ENCODE measurements at places on chromosomes 11 and 22.
A peak's percentile ranks its signal among the peaks of the same experiment; 100 is the strongest.

- DNase-seq, result no peak
These were observed 72.6 kb downstream of the ISX start for GRCh38 chr22:35138521-35138920.

DNA sequence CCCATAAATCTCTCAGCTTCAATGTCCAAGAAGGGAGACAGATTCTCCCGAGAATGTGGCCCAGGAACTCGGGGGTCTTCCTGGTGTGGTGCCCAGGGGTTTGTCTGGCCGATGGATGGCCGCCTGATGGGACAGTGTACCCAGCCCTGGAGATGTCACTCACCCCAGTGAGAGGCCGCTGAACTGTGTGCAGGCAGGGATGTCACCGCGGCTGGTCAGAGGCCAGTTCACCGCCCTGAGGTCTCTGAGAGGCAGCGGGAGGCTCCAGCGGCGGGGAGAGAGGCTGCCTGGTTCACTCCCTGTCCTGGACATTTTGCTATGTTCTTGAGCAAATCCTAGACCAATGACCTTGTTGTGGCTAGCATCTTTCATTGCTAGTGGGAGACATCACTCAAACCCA, 1349.5 kb downstream of the BRD1 start:
- no peak for DNase-seq

DNA sequence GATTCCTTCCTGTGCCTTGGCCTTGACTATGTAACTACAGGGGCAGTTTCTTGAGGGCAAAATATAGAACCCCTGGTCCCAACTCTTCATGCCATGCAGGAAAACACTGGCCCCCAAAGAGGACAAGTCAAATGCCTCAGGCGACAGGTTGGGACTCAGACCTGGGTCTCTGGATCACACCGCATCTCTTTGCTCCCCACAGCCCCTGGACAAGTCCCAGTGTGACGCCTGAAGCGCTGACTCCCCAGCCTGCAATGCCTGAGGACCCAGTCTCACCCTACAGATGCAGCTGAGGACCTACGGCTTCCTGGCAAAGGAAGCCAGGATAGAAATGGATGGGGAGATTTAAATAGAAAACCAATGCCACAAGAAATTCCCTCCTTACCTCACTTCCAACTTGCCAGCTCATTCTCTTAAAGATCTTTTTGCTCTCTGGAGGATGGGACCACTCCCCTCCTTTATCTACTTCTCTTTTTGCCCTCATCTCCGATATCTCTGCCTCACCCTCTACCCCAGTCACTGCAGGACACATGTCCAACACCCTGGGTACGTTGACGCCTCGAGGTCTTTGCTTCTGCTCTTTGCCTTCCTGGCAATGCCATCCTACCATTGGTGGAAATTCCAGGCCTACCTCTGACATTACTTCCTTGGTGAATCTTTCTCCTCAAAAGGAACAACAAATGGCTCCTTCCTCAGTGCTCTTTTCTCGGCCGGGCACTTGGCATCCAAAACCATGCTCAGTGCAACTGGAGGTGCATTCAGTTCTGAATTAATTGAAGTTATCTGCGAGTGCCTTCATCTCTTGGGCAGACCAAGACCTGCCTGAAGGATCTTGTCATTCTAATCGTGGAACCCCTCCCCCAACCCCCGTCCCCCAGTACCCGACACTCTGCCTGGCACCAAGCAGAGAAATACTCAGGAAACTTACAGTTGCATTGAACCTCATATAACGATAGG, 2.0 kb upstream of the PRDM11 start:
- DNase-seq, result no peak

DNA sequence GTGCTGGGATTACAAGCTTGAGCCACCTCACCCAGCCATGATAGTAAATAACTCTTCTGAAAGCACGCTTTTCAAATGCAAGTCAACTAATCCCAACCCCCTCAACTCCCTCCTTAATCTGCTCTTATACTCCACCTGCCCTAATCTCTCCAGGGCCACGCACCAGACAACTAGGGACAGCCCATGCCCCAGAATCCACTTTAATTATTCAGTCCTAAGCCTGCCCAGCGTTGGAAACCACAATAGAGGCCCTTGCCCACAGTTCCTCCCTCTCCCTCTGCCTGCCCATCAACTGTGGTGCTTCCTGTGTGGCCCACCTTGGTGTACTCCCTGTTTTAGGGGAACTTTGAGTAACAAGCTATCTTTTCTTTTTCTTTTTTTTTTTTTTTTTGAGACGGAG, 2.7 kb upstream of the VPREB3 start:
- no peak for DNase-seq

- DNase-seq, result no peak
These were observed 2.1 kb upstream of the OAF start for GRCh38 chr11:120208777-120209176.

- peak; percentile 45 for DNase-seq
These were observed 2.0 kb downstream of the MYH9 start for GRCh38 chr22:36385491-36386350.

GRCh38 chr11:106156290-106156937, 79.0 kb downstream of the AASDHPPT start:
- DNase-seq, result no peak

- no peak for DNase-seq
These were observed 54.9 kb upstream of the LMO1 start for GRCh38 chr11:8318536-8318935.

- no peak for DNase-seq
These were observed 44.2 kb downstream of the FBXO7 start for GRCh38 chr22:32518848-32519247.

DNA sequence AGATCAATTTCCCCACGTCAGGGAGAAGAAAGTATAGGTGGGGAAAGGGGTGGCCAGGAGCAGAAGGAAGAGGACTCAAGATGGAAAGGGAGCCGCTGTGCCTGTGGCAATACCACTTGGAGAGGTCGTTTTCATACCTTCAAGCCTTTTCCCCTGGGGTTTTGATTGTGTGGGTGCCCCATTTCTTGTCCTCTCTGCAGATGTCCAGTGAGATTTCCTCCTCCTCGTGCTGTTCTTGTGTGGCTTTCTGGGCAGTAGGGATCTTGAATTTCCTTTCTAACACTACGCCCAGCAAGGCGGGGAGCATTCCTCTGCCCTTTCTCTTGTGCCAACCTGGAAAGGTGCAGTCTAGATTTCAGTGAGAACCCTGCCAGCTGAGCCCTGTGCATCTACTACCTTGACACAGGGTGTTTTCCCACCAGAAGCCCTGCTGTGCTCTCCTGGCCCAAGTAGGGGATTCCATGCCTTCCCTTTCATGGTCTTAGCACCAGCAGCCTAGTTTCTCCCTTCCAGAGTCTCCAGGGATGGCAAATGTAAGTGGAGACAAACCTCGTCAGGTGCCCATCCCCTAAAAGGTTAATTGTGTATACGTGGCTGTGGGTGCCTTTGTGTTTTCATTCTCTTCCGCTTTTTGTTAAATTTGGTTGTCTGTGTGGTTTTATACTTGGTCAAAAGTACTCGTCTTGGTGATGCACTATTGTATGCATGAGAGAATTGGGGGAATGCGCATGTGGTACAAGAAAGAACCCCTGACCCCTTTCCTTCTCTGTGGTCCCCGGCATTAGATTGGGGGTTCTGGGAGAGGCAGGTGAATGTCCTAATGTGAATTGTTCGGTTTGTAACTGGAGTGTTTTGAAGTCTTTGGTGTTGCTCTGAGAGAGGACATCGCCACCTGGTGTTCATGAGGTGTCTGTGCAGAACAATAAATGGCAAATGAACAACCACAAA, 71.4 kb upstream of the MPEG1 start:
- DNase-seq, result peak; percentile 12

- DNase-seq, result no peak
These were observed 18.4 kb upstream of the PITPNB start for GRCh38 chr22:27937453-27937852.

DNA sequence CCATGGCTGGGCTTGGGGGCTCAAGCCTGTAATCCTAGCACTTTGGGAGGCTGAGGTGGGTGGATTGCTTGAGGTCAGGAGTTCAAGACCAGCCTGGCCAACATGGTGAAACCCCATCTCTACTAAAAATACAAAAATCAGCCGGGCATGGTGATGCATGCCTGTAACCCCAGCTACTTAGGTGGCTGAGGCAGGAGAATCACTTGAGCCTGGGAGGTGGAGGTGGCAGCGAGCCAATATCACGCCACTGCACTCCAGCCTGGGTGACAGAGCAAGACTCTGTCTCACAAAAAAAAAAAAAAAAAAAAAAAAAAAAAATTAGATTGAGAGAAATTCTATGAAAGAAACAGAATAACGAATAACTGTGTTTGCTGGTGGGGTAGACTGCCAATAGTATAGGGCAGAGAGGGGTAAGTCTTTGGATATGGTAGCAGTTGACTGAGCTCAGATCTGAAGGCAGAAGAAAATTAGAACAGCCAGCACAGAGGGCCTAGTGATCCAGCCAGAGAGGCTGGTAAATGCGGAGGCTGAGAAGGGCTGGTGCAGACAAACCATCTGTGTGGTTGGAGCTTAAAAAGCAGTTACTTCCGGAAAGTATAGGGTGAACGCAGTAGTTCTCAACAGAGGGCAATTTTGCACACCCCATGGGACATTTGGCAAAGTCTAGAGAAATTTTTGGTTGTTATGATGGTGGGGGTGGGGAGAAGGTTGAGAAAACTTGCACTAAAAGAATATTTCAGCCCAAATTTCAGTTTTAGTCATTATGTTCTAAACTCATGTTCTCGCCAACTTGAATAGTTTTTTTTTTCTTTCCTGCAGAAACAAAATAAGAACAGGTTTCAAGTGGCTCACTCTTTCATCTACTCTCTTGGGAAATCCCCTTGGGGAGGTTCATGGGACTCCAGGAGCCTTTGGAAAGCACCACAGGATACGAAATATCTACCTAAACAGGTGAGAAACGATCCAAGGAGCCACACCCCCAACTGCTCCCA, 1.6 kb upstream of the HORMAD2 start:
- no peak for DNase-seq

GRCh38 chr11:59617876-59618275, 2.3 kb upstream of the OSBP start:
- DNase-seq, result no peak

DNA sequence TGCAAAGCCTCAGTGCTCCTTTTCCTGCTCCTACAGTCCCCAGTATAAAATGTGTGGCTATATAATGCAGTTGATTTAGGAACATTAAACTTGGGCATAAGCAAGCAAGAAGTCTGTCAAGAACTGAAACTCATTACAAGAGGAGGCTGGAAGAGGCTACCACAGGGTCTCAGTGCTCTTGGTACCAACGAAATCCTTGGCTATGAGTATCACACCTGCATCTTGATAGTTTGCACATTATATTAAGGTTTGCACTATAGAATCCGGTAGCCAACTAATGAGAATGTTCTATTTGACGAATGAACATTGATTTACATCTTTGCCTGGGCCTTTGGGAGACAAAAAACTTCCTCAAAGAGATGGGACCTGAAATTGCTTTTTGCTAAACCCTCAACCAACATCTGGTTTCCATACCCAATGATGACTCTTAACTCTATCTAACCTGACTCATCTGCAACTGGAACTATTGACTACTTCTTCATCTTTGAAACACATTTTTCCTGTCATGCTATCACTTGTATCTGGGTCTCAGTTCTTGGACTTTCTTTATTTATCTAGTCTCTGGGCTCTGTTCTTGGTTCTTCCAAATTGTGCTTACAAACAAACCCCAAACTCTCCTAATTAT, 207.2 kb upstream of the CTSC start:
- no peak for DNase-seq

DNA sequence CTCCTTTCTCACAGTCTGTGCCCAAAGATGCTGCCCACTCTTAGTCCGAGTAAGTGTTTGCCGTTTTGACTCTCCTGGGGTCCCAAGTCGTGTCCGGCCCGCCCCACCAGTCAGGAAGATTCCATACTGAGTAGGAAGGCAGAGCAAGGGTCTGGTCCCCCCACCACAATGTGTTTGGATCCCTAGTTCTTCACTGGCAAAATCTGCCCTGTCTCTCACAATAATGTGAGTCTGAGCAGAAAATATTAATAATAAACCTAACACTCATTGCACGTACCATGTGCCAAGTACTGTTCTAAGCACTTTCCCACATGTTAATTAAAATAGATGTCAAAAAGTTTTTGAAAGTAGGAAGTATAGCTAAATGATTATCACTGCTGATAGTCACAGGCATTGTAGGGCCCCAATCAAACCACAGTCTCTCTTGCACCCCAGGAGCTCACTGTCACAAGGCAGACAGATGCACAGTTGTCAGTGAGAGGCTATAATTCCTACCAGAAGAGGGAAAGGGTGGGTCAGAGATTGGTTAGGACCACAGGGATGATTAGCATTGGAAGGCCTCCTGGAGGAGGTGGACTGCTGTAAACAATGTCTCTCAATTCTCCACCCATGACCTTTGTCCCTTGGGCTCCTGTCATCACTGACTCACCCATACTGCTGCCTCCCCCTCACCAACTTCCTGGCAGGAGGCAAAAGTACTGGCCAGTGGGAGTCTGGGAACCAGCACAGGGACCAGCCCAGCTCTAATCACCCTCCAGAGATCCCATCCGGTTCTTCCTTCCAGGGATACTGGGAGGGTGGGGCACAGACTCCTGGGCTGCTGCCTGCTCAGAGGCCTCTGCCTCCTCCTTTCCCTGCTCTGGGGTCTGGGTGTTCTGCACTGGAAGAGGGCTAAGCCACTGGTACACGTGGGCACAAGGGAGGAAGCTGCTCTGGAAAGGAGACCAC, 1.0 kb upstream of the POLD4 start:
- DNase-seq, result no peak

GRCh38 chr11:34464591-34465051, 25.9 kb downstream of the CAT start:
- no peak for DNase-seq

DNA sequence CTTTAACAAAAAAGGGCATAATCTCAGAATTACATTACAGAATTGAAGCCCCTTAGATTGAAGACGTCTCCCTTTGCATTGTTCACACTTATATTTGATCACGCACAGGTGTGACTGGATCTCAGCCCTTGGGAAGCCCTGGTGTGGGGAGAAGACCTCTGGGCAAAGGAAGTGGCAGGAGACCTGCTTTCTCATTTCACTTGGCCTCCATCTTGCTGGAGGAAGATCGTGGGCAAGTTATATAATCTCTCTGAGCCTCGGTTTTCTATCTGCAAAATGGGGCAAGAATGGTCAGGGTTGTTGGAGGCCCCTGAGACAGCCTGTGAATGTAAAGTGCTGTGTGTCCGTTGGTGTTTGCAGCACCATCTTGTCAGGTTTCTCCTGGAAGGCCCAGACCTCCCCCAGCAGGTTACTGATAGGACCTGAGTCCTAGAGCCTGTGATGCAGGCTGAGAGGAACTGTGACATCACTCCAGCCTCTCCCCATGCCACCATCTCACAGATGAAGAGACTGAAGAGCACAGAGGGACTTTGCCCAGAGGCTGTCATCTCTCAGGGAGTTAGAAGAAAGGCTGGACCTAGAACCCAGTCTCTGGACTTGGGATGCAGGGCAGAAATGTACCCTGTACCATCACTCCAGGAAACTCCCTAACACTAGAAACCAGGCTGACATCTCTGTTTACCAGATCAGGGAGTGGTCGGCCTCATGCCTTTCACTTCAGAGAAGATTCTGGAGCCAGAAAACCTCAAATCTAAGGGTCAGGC, 1.1 kb upstream of the APOA1 start:
- DNase-seq, result no peak

- no peak for DNase-seq
These were observed 43.1 kb upstream of the AMOTL1 start for GRCh38 chr11:94725097-94725496.

- DNase-seq, result no peak
These were observed 1221.7 kb downstream of the BRD1 start for GRCh38 chr22:48605856-48606481.

GRCh38 chr11:30446520-30446919, 123.6 kb downstream of the ARL14EP start:
- DNase-seq, result no peak

GRCh38 chr11:121485216-121485615, 32.4 kb upstream of the SORL1-AS1 start:
- no peak for DNase-seq

GRCh38 chr11:58471892-58472291, 29.9 kb upstream of the OR5B12 start:
- DNase-seq, result no peak
